ENCODE measurements at places on chromosomes 4 and X.

DNA sequence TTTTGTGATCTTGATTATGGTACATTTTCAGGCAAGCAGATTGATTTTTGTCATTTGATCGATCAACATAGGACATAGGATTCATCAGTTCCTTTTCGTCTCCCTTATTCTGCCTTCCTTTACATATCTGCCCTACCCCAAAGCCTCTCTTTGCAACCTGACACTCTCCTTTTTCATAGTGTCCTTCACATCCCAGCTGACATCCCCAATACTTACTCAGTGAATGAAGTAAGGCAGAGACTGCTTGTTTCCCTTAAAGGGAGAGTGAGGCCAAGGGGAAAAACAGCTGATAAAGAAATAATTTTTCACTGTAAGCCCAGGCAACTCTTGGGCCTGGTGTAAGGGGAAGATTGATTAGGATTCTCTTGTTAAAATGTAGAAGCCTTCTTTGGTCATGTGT is 69.8 kb downstream of the GBA3 start:
- DNase-seq, result no peak

DNA sequence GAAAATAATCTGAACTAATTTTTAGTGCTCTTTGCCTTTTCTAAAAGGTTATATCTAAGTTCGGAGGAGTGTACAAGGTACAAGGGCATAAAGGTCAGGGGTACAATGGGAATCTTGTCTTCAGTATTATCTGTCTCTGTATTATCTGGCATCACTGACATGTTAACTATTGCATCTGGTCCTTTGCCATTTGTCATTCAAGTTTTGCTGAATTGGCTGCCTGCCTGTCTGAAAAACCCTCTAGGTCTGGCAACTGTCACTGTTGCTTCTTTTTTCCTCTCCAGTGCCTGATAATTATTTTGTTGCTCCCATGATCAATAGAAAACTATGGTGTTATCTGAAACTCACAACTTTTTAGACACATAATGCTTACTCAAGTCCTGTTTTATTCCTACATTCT is 112.5 kb upstream of the STK26 start:
- no peak for DNase-seq

DNA sequence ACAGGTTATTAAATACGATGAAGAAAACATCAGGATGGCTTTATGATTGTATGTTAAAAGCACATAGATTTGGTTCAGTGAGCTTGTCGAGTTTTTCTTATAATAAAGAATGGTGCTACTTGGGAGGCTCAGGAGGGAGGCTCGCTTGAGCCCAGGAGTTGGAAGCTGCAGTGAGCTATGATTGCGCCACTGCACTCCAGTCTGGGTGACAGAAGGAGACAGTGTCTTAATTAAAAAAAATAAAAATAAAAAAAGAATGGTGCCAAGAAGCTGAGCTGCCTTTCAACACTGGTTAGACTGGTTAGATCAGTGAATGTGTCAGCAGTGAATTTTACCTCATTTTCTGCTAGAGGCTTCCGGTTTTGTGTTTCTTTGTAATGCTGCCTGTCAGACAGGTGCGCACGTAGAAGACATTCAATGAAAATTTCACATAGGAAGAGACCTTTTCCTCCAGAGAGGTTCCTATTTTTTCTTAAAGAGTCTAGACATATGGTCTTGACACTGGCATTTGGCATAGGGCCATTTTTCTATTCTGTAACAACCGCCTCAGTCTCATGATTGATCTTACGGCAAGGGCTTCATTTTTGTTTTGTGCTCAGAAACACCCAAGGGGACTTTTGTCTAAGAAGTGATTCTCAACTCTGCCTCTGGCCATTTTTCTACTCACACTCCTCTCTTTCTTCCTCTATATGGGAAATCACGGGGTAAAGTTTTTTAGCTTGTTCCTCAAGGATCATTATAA is 15.0 kb upstream of the ARSF start:
- DNase-seq, result no peak

DNA sequence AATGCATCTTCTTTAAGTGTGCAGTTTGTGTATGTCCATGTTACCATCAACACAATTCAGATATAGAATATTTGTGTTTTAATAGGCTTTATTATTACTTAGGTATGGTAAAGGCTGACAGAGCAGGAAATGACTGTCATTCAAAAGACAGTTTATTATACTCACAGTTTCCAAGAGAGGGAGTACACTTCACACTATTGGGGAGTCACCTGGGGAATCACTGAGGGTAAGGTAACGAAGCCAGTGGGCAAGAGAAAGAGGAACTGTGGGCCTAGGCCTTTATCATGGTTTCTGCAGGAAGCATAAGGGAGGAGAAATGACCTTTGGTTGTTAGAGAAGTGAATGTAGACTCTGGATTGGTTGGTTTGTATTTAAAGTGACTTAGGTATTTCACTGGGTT is 235.1 kb upstream of the HCCS start:
- no peak for DNase-seq

- no peak for DNase-seq
These were observed 1.3 kb downstream of the HERC5 start for GRCh38 chr4:88458104-88458740.

DNA sequence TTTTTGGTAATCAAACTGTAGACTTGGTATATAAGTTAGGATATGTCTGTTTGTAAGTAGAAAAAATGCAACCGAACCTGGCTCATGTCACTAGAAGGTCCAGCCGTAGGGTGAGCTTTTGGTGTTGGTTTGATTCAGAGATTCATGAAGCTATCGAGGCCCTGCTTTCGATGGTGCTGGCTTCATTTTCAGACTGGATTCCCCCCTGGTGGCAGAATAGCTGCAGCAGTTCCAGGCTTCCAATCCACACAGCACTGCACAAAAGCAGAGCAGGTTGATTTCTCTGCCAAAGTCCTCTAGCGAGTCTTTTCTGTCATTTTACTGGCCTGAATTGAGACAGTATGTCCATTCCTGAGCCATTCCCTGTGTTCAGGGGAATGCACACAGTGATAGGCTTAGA is 33.1 kb downstream of the PDK3 start:
- DNase-seq, result no peak
